ENCODE measurements at places on chromosomes 6 and 20.

DNA sequence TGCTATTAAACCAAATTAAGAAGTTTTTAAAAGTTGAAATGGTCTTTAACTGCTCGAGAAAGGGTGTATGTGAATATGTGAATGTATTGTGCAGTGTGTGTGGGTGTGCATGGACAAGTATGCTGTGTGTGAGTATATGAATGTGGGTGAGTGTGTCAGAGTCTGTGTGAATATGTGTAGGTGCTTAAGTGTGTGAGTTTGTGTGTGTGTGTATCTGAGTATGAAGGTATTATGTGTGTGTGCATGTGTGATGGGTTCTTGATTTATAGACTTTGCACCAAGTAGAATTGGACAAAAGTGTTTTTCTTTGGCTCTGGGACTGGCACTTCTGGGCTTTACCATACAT is 21.6 kb downstream of the EYA2 start:
- no peak for DNase-seq

- DNase-seq, result no peak
Observed at GRCh38 chr6:108363889-108364313, 69.0 kb downstream of the AFG1L start.

DNA sequence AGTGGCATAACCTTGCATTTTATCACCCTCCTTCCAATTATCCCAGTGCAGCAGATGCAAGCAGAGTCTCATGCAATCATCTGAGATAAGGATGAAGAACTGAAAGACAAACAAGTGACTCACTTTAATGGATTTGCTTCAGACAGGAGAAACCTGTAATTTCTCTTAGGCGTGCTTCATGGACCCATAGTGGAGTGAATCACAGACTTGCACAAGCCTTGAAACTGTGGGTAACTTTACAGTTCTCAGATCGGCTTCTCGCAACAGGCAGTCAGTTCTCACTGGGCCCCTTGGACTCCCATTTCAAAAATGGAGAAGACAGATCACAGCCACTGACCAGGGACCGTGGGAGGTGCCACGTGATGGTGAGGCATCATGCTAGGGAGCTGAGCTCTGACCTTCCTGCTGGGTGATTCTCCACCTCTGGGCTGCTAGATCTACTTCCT is at the start of gene ADGRF4:
Gene ADGRF4, plus strand, starts transcription at position 239 of the 446 bp plus-strand sequence. CDS start 8,666 bp downstream, outside the sequence.
- DNase-seq, result no peak

DNA sequence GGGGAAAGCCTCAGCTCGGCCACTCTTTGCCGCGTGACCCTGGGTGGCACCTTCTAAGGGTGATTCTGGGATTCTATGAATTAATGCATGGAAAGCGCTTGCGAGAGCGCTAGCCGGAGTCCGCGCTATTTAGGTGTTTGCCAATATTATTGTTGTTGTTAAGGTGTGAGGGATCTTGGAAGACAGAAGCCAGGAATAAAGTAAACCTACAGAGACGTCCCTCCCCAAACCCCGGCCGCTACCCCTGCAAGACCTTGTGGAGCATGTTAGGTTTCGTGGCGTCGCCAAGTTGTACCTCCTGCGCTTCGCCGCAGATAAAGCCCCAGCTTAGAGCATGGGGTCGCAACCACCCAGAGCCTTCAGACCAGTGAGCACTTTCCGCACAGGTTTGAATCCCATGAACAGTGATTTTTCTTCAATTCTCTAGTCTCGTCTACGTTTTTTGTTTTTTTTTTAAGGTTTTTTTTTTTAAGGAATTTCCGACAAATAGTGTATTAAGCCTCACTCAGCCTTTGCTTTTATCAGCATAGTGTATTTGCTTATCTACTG is 16.9 kb upstream of the ZSCAN9 start:
- no peak for DNase-seq

GRCh38 chr20:43767686-43768474 is 41.1 kb upstream of the GTSF1L start:
- DNase-seq, result no peak

DNA sequence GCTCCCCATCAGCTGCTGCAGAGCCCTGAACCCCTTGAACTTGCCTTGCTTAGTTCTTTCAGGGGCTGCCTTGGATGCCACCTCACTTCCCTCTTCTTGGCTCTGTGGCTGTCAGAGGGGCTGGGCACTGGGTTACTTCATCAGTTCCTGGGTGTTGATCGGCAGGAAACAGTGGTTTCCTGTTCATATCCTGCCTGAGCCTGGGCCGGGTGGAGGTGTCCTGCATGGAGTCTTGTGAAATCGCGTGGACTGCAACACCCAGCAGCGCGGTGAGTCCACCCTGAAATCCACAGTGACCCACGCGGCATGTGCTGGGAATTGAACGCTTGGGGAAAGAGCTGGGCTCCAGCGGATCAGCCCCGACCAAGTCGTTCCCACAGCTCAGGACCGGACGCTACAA is 97.5 kb downstream of the CDH26 start:
- DNase-seq, result peak; percentile 39

GRCh38 chr6:45049188-45049843 is 278.8 kb upstream of the RUNX2 start:
- no peak for DNase-seq

DNA sequence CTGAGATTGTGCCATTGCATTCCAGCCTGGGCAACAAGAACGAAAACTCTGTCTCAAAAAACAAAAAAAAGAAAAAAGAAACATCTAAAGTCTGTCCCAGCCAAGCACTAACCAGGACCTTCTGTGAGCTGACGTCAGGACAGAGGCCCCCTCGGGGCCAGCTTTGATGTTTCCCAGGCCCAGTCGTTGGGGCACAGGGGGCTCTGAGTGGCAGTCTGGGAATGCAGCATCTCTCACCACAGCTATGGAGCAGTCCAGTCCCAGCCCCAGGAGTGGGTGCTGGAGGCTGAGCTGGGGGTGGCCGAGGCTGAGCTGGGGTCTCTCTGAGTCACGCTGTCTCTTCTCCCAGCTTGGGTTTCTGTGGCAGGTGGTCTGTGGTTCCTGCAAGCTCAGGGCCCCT is 46.0 kb upstream of the SRF start:
- DNase-seq, result no peak

DNA sequence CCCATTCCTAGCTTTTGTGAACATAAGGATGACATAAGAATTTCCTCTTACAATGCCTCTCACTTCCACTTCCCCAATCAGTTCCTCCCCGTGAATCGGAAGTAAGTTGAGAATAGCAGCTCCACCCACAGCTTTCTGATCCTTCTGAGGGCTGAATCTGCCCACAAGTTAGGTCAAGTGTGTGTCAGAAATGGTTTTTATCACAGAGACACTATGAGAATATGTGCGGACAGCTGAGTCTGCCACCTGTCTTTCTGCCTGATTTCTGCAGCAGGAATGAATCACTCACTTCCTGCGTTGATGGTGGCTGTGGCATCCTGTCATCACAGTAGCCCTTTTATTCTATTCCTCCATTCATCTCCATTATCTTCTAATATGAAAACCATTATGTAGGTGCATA is 70.2 kb downstream of the RIN2 start:
- DNase-seq, result peak; percentile 30

- no peak for DNase-seq
Observed at GRCh38 chr6:167276772-167277533, 14.2 kb upstream of the UNC93A start.

GRCh38 chr6:32890831-32891230 is 36.8 kb downstream of the PSMB9 start:
- no peak for DNase-seq

- no peak for DNase-seq
Observed at GRCh38 chr6:141394125-141394536, 738.6 kb upstream of the GJE1 start.

GRCh38 chr20:45813006-45813340 is 529 bp downstream of the UBE2C start:
- no peak for DNase-seq

DNA sequence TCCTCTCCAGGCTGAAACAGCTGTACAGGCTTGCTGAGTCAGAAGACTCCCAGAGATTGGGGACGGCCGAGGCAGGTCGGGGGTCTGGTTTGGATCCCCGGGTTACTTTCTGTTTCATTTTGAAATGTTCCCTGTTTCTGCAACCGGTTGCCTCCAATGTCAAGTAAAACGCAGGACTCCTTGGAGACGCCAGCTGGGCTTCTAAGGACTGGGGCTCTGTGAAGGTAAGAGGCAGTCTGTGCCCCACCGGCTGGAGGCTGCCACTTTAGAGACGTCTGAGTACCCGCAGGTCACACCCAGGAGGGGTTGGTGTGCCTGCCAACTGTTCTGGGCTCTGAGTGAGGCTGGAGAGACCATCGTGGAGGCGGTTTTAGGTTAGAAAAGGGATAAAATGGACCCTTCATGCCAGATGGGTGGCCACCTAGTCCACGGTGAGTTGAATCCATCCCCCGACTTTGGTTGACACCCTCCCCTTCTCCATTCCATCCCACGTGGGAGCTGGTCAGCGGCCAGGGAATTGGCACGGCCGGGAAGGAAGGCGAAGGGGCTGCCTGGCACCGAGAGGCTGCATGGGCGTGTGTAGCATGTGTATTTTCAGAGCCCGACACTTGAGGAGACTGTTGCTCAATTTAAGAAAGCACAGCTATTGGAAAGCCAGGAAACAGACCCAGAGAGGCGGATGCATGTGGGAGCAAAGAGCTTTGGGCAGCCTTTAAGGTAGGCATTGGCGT is 240.9 kb downstream of the PHACTR1 start:
- DNase-seq, result peak; percentile 7

DNA sequence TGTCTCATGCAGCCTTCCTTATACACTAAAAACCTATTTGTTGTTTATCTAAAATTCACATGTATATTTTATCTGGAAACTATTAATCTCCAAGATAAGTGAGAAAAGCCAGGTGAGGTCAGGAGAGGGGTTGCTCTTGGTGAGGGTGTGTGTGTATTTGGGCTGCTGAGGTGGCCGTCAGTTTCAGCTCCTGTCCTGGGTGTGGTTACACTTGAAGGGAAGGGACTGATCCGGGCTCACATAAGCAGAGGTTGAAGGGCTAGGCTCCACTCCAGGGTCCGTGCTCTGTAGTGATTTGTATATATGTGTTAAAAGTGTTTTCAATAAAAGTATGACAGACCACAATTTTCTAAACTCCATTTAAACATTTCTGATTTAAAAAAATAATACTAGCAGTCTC is 13.5 kb upstream of the SNAI1 start:
- no peak for DNase-seq

DNA sequence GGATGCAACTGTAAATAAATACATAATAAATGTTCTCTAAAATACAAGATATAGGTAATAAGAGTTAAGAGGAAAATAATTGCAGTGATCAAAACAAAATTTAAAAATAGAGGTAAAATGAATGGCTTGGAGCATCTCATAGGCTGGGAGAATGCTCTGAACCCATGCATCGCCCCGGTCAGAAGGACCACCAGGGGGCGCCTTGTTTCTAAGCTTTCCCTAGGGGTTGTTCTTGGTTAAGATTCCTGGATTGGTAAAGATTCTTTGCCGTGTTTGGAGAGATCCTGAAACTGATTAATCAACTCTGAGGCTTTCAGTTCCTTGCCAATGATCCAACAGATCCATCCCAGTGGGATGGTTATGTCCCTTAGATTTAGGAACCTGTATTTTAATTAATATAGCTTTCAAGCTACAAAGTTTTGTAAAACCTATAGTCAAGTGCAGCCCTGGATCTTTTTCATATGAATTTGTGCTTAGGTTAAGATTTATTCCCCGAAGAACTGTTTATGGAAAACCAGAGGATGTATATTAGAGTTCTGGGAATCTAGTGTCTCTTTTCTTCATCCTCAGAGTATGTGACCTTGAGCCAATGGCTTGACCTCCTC is 45.3 kb upstream of the PRELID3B start:
- peak; percentile 86 for DNase-seq

GRCh38 chr6:22328474-22328873 is 31.6 kb upstream of the PRL start:
- no peak for DNase-seq

- no peak for DNase-seq
Observed at GRCh38 chr6:3948866-3949265, 99.7 kb downstream of the FAM50B start.

GRCh38 chr20:48007351-48007750 is 222.1 kb upstream of the SULF2 start:
- DNase-seq, result no peak

DNA sequence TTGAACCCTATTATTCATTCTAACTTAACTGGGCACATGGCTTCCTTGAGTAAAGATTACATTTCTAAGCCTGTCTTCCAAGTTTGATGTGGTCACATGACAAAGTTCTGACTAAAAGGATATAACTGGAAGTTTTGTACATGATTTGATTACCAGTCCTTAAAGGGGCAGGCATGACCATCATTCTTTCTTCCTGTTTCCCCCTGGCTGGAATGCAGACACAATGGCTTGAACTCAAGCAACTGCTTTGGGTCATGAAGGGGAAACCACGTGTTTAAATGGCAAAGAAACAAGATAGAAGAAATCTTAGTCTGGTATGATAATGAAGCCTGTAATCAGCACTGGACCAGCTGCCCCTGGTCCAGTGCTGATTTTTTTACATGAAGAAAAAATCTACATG is 15.6 kb upstream of the SHLD1 start:
- DNase-seq, result no peak

GRCh38 chr6:106477790-106478189 is 117.3 kb downstream of the CRYBG1 start:
- no peak for DNase-seq

DNA sequence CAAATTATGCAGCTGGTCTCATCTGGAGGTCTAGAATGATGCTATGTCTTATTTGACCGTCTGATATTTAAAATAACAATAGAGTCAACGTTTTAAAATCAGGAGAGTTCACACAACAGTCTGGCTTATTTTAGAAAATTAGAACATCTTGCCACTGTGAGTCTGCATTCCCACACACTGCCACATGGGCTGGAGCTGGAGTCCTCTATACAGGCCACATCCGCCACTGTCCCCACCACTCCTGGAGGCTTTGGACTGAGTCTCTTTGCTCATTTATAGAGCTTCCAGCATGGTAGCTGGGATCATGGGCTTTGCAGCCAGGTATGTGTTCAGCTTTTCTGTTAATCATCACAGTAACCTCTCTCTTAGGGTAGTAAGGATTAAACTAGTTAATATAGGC is 68.8 kb upstream of the ZNFX1 start:
- no peak for DNase-seq

- no peak for DNase-seq
Observed at GRCh38 chr6:5665667-5666066, 341.1 kb downstream of the NRN1 start.

- DNase-seq, result no peak
Observed at GRCh38 chr6:48113130-48113529, 2.1 kb upstream of the PTCHD4 start.
